GM23338 (cell line): ENCODE measurements at places on chromosomes 5 and 9. TPM values are rescaled to one million over a fixed set of nuclear protein-coding genes. Genes with fewer than 3 reads are reported as not detected.

DNA sequence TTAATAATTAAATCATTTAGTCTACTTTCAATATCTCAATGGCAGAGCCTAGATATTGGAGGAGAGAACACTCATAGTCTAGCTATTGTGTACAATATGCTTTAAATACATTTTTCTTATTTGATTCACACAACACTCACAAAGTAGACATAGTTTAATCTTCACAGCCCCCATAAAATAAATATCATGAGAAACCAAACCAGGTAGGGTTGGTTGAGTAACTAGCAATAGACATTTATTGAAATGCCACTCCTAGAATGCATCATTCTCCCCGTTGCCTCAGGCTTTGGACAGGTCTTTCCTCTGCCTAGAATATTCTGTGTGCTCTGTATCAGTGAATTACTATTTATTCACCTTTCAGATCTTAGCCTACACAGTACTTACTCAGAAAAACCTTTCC, 141.9 kb downstream of the CEMIP2 start:
- no peak for DNase-seq

GRCh38 chr5:72988769-72989168, 32.9 kb downstream of the FCHO2 start:
- DNase-seq = no peak

DNA sequence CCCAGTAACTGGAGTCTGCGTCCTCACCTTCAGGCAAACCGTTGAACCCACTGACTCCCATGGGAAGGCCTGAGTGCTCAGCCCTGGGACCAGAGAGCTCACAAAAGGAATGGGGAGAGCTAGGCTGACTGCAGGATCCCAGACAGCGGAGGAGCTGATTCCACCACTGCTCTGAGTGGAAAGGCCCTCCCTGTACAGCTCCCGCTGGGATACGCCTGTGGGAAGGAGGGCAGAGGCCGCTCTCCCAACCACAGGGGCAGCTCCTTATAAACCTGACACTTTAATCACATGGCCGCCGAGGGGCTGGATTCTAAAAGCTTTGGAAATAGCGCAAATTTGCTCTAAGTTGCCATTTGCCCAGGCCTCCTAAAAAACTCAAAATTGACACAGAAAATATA, 37.1 kb downstream of the DBH start:
- no peak for DNase-seq

DNA sequence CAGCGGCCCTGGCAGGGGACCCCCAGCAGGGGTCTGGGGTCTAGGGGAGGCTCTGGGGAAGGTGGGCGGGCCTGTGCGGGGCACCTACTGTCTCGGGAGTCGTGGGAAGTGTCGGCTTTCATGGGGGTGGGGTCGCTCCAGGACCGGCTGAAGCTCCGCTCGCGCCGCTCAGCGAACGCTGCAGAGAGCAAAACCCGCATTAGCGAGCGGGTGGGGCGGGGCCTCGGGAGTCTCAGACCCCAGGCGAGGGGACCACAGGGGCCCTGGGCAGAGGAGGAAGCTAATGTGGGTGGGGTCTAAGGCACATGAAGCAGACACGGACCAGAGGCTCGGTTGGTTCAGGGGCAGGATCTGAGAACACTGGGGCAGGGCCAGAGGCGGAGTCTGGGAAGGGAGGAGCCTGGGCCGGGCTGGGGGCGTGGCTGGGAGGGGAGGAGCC, 5.5 kb downstream of the NSMF start:
- peak; percentile 96 for DNase-seq

Gene LIX1
- not detected in 2 replicates for total RNA-seq

Gene SHROOM1
- 4.3 and 5.4 TPM in 2 replicates for total RNA-seq
